NCI-H1092 treated with DMSO at 0.1 percent for 48 hours (cell line): ENCODE measurements at places on chromosomes 5 and 9.

DNA sequence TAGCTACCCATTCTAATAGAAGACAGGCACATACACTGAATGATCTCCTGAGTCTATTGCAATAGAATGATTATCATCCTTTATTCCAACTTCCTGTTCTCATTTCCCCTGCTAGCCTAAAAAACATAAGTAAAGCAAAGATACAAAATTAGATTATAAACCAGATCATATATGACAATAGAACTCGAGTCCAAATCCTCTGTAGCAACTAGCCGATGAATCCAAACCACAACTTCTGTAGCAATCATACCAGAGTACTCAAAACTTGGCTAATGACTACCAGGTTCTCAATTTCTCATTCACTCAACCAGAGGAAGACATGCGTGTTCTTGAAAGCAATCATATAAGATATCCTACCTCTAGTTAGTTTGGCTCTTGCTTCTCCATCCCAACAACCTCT lies 622.1 kb downstream of the PSAT1 start:
- DNase-seq, result no peak

GRCh38 chr5:158080112-158080511 lies 221.2 kb upstream of the CLINT1 start:
- DNase-seq, result no peak

DNA sequence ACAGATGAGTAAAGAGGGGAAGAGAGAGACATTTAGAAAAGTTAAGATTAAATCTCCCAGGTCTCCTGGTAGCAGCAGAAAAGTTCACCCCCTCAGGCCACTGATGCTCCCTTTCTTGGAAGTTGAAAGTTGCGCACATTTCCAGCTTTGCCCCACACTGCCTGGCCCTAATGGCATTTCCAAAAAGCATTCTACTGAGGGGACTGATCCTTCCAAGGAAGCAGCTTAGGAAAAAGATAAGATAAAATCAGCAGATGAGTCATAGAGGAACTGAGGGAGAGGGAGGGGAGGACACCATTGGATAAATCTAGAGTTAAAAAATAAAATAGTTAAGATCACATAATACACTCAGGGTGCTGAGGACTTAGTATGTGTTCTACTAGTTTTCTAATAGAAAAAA lies 67.6 kb upstream of the SLC12A2 start:
- no peak for DNase-seq

DNA sequence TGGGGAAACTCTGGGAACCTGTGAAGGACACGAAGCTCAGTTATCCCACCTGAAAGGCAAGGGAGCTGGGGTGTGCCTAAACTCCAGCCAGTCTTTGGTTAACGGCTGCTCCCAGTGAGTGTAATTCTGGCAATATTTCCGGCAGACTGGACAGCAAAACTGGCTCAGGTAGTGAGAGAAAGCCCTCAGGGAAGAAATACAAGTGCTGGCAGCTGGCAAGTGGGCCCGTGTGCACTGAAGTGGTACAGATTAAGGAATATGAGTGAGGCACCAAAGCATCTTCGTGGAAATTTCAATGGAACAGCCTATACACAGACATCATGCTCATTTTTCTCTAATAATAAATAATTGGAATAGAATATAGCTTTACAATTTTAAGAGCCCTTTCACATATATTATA lies 56.2 kb downstream of the ABHD17B start:
- peak; percentile 15 for DNase-seq

DNA sequence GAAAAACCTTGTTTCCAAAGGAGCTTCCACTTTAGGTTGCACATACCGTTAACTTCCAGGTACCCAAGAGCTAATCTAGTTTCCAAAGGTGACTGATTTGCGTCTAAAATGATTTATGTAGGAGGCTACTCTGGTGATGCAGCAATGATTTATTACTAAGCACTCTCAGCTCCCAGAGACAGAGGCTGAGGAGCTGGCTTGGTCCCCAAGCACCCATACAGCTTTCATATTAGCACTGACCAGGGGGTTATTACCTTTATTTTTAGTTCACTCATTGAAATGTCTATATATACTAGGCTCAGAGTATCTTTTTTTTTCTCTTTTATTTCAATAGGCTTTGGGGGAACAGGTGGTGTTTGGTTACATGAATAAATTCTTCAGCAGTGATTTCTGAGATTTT lies 91.2 kb upstream of the EQTN start:
- no peak for DNase-seq

- DNase-seq, result no peak
These were observed 117.7 kb downstream of the STARD4 start for GRCh38 chr5:111394586-111394985.

DNA sequence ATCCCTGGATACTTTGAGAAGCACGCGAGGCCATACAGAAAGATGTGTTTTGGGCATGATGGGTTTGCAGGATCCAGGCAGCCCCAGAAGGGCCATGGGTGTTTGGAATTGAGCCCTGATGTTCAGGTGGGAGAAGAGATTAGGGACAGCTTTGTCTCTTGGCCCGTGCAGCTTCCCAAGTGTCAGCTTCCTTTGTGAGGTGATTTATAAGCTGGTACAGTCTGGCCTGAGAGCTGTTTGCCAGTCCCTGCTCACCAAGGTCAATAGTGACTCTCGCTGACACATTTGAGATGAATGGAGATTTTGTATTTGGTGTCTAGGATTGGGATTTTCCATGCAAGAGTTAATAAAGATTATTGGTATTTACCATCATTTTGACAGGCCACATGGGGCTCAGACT lies 165.9 kb downstream of the ICE1 start:
- DNase-seq, result no peak

DNA sequence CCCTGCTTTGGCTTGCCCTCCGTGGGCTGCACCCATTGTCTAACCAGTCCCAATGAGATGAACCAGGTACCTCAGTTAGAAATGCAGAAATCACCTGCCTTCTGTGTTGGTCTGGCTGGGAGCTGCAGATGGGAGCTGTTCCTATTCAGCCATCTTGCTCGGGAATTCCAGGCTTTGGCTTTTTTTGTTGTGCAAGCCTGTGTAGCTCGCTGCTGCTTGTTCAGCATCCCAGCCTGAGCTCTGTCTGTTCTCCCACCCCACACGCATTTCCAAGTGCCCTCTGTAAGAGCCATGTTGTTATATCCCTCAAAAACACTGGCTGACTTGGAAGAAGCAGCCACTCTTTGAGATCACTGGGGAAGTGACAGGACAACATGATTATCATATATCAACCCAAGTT lies 101.6 kb upstream of the DPYSL3 start:
- DNase-seq, result no peak

- no peak for DNase-seq
These were observed 36.0 kb downstream of the RCL1 start for GRCh38 chr9:4828761-4829160.

- no peak for DNase-seq
These were observed 4.5 kb downstream of the PRELID2 start for GRCh38 chr5:145830594-145830993.

GRCh38 chr5:167643631-167644280 lies 647.7 kb upstream of the WWC1 start:
- no peak for DNase-seq

GRCh38 chr9:130429381-130429780 lies 15.4 kb upstream of the ASS1 start:
- DNase-seq, result no peak

DNA sequence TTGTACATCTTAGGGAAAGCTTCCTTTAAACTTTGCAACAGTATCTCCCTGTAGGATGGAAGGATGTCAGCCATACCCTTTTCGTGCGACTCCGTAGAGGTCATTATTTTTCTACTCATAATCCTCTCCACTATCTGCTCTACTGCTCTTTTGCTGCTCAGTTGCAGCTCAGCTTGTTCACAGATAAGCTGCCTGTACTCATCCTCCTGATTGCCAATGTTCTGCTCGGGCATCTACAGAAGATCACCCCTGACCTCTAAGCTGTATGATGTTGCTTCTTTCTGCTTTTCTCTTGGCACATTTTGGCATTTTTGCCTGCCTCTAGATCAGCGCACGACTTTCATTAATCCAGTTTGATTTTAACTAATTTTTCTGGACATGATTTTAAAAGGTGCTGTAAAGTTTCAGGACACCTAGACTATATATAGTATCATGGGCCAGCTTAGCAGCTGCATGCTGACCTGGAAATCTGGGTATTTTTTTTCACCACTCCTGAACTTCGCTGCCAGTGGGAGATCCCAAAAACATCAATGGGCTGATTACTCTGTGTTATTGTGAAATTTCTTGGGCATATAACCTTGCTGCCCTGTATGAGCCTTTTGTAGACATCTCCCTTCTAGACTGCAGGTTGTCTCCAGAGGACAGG lies 131.2 kb upstream of the ZNF608 start:
- DNase-seq, result no peak

DNA sequence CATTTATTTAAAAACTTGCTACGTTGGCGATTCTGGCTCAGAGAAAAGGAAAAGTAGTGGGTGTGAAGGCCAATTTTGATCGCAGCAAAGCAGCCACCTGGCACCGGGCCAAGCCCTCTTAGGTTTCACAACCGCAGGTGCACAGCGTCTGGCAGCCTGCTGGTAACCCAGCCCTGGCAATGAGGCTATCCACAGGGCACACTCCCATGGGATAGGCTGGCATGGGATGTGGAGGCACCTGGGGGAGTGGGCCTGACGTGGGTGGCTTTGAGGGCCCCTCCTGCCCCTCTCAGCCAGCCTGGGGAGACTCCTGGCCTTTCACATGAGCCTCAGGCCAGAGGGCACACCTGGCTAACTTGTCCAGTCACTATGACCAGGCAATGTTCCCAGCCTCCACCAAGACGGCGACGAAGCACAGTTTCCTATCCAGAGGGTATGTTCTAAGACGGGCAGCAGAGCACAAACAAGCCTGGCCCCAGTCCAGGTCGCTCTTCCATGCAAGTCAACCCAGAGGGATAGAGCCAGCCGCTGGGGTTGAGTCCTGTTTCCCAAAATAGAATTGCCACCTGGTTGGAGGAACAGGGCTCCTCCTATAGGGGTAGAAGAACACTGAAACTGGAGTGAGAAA lies 19.0 kb downstream of the CMBL start:
- peak; percentile 96 for DNase-seq

- no peak for DNase-seq
These were observed 47.4 kb downstream of the ABHD17B start for GRCh38 chr9:71863631-71864030.
